ENCODE measurements at places on chromosomes 5 and 9.

- no peak for DNase-seq
Observed at GRCh38 chr5:122156724-122157325, 27.5 kb downstream of the ZNF474 start.

DNA sequence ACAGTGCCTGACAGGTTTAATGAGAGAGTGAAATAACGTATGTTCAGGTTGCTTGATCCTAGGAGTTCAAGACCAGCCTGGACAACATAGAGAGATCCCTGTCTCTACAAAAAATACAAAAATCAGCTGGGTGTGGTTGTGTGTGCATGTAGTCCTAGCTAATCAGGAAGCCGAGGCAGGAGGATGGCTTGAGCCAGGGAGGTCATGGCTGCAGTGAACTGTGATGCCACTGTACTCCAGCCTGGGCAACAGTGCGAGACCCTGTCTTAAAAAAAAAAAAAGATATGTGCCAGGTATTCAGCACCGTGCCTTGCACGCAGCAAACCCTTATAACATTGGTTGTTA lies 38.8 kb upstream of the SPRY4 start:
- DNase-seq: no peak

DNA sequence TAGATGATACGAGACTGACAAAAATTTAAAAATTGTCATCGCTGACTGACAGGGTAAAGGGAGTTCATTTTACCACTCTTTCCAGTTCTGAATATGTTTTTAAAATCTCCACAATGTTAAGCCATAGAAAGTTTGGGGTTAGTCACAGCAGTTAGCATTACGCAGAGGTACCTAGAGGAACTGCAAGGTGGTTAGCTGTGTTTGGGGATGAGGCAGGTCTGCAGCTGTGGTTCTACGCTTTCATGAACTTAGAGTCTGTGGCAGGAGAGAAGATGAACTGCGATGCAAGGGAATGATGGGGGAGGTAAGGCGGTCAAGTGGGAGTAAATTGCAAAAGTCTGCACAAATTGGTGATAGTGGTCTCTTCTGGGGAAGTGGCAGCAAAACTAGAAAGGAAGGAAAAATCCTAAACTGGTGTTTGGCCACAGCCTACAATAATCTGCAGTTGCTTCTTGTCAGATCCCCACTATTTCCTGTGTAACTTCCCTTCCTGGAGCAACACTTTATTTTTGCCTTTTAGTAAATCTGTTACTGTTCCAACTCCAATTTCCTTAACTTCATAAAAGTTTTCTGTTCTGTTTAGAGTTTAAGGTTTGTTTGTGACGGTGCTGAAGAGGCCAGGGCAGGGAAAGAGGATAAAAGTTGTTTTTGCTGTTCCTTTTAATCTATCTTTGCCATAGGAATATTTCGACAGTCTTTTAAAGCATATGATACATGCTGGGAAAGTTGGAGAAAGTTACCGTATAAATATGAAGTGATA lies 38.6 kb upstream of the SNX2 start:
- DNase-seq: no peak

DNA sequence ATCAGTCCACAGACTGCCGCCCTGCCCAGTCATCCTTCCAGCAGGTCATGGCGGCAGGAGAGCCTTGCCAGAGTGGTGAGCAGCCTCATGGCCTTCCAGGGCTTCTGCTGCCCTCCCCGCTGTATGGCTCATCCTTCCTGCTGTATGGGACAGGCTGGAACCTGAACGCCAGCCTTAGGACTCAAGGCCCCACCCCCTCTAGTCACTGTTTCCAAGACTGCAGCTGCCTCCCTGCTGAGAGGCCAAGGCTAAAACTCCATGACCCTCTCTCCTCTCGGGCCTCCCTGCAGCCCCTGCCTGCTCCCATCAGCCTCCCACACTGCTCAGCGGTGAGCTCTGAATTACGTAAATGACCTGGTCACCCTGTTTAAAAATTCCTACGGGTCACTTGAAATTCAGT lies 227.5 kb downstream of the AGTPBP1 start:
- DNase-seq: no peak

- DNase-seq: no peak
Observed at GRCh38 chr5:2188661-2189060, 305.9 kb upstream of the IRX4 start.

DNA sequence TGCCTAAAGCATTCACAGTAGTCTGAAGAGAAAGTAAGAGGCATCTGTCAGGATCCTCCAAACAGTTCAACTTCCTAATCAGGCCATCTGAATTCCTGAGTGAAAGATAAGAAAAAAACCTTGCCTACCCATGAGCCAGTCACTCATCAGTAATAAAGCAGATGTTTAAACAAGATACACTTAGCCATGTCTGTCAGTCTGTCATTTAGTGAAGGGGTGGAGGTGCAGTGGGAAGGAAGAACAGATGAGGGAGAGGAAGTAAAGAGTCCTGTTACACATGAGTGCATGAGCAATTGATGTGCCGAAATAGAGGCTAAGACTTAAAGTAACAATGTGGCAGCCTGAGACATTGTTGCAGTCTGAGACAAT lies 29.9 kb upstream of the DMRTA1 start:
- DNase-seq: no peak

DNA sequence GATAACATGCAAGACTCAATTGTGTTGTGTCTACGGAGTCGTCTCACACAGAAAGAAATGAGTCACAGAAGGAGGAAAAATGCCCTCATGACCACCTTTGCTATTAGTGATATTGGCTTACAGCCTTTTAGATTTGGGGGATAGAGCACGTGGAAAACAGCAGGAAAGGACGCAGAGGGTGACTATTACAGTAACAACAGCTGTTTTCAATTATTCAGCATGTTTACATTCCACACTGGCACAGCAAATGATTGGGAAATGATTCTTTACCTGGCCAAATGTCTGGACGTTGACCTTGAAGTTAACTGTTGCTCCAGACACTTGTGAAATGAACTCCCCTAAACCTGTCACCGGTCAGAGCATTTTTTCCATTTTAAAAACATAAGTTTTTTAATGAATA lies 46.8 kb downstream of the APTX start:
- DNase-seq: no peak

- DNase-seq: no peak
Observed at GRCh38 chr9:135037521-135038250, 49.8 kb upstream of the OLFM1 start.

- DNase-seq: no peak
Observed at GRCh38 chr9:93071464-93071863, 13.0 kb downstream of the SUSD3 start.

DNA sequence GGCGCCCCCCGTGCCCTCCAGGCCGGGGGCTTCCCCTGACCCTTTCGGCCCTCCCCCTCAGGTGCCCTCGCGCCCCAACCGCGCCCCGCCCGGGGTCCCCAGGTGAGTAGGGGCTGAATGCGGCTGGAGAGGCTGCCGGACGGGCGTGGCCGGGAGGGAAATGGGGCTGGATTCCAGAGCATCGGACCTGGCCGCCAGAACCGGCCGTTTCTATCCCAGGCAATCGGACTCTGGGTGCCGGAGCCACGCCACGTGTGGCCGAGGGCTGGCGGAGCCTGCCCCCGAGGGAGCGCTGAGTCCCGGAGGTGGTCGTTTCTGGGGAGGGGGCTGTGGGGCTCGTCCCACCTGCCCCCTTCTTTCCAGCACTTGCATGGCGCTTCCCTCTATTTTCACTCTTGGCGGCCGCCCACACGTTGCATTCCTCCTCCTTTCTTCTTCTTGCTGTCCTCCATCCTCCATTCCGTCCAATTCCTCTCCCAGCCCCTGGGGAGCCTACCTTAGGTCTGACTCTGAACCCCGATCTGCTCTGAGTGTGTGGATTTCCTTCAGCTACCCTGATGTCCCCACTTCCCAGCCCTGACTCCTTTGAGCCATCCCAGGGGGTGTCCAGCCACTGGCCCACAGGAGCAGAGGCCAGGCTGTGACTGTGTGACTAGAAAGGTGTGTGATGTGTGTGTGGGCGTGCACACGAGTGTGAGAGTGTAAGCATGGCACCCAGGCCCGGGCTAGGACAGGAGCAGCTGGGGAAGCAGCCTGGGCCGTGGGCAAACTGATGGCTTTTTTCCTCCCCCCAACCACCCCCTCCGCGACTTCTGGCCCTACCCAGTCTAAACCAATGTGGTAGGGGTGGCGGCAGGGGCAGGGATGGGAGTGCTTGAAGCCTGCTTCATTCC lies 24.7 kb downstream of the GOLGA2 start:
- DNase-seq: no peak

DNA sequence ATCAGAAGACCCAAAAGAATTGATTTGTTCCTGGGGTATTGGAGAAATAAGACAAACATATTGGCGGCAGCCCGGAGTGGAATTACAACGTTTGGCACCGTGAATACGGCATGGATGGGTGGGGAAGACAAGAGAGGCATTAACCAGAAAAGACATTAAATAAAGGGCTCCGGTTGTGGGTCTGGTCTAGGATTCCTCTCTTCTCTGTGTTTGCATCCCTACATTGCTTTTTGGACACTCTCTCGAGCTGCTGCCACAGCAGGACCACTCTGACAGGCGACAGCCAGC lies 138.7 kb upstream of the PALM2AKAP2 start:
- DNase-seq: no peak

Data from NCI-H1436 treated with DMSO at 0.1 percent for 48 hours (cell line).